Effector memory CD8-positive, alpha-beta T cell (primary cell): ENCODE measurements at places on chromosomes 3 and 15.

GRCh38 chr3:101725890-101726275 is 1.5 kb downstream of the CEP97 start:
- peak overlapping the region; percentile 94 for H3K27ac ChIP-seq
- H3K4me1 ChIP-seq, result peaks cover 18% of the 10 kb centered on the region
- H3K36me3 ChIP-seq, result peaks cover 47% of the 10 kb centered on the region
- no peaks in the 10 kb centered on the region for H3K27me3 ChIP-seq
- no peak for DNase-seq

DNA sequence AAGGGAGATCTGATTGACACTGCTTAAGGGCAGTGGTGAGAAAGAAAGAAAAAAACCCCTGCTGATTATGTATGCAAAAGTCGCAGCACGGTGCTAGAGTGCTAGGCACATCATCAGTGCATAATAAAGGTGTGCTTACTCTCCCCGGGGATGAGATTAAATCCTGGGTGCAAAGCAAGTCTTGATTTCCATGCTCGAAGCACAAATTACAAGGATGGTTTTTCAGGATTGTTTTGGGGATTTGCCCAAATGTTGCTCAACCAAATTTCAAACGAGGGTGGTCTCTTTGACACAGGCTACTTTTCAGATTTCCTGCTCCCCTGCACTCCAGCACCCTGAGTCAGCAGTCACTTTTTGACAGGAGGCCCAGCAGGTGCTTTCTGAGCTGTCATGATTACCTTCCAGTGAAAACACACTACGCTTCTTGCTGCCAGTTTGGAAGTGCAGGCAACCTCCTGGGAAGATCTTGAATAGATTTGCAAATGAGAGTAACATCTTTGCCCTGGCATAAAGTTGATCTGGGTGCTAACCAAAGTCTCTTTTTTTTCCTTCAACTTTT is 167.5 kb upstream of the TRIM42 start:
- no peak overlapping the region for H3K27ac ChIP-seq
- peaks cover 16% of the 10 kb centered on the region for H3K27me3 ChIP-seq
- no peak for DNase-seq
- H3K36me3 ChIP-seq, result no peaks in the 10 kb centered on the region
- no peak overlapping the region for H3K4me3 ChIP-seq

DNA sequence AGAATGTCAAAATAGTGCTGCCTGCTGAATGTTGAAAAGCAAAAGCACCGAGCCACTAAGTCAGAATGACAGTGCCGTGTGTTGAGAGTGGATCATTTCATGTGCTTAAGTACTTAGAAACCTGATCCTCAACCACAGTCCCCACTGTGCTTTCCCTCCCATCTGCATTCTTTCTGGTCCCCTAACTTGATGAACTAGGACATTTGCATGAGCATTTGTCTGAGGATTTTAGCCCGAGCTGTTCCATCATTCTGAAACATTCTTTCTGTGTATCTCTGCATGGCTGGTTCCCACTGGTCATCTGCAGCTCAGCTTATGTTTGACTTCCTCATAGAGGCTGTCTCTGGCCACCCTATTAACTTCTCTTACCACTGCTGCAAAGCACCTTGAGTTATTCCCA is 42.0 kb downstream of the SST start:
- no peak for DNase-seq
- H3K27ac ChIP-seq, result no peak overlapping the region
- peaks cover 39% of the 10 kb centered on the region for H3K27me3 ChIP-seq
- no peak overlapping the region for H3K4me3 ChIP-seq
- H3K4me1 ChIP-seq, result no peaks in the 10 kb centered on the region
- H3K36me3 ChIP-seq, result no peaks in the 10 kb centered on the region

- no peak overlapping the region for H3K27ac ChIP-seq
- H3K4me1 ChIP-seq, result no peaks in the 10 kb centered on the region
- no peak for DNase-seq
- H3K27me3 ChIP-seq, result no peaks in the 10 kb centered on the region
Measured at GRCh38 chr3:132079147-132079546, 44.3 kb upstream of the CPNE4 start.

GRCh38 chr3:21752749-21753347 is 1.8 kb upstream of the ZNF385D start:
- no peaks in the 10 kb centered on the region for H3K4me1 ChIP-seq
- no peak for DNase-seq
- no peaks in the 10 kb centered on the region for H3K27me3 ChIP-seq
- H3K4me3 ChIP-seq, result no peak overlapping the region
- no peak overlapping the region for H3K27ac ChIP-seq
- H3K36me3 ChIP-seq, result no peaks in the 10 kb centered on the region
